ENCODE measurements at places on chromosomes 3 and 15.
A peak's percentile ranks its signal among the peaks of the same experiment; 100 is the strongest.

DNA sequence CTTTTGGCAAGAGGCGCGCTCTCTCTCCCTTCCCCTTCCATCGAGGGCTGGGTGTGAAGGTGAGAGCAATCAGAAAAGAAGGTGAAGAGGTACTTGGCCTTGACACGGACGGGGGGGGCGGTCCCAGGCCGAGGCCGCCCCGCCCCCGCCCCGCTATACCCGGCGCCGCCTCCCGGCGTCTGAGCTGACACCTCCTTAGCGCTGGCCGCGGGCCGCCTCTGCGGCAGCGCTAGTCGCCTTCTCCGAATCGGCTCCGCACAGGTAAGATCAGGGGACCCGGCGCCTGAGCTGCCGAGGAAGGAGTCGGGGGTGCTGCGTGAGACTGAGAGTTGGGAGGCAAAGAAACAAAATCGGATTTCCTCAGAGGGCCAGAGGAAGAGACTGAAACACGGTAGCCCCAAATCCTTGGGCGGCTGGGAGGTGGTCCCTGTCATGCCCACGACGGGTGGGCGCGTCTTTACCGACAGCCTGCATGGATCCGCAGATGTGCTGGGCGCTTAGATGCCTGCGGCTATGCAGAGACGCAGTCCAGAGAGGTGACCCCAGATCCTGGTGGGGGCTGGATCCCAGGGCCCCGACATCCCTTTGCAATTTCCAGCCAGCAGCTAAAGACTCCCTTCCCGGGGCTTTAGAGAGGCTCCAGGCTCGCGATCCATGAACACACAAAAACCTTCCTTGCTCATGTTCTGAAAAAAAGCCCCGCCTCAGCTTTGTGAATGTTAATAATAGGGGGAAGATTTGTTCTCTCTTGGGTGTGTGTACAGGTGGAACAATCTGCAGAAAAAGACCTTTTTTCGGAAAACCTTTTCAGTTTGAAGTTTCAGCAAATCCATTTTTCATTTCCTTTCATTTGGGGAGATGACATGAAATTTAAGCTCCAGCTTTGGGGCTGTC lies at the start of gene ENTPD3:
TSS of gene ENTPD3 (plus strand) at position 184 of the 894 bp plus-strand sequence. CDS start 874 bp downstream, outside the sequence.
- no peak for DNase-seq

DNA sequence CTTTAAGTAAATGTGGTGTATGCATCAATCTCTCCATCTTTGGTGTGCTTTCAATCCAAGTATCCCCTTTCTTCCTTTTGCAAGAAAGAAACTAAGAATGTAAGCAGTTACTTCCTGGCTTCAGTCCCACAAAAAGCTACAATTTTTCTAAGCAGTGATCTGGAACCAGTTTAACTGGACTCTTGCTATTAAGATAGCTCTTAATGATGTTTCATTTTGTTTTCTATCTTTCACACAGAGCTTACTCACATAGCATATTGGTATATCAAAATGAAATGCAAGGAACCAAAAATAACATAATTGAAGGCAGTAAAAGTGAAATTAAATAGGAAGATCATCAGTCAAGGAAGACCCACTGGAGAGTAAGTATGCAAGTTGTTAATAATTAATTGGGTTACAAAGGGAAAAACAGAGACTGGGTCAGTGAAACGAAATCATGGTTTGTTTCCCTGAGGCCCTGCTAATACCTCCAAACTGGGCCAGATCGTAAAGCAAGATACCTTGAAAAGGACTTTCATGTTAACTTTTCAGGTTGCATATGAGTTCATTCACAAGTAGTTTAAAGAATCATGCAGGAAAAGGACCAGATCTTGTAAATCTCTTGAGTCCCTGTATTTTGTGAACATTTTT lies 41.9 kb downstream of the GPR160 start:
- no peak for DNase-seq

- DNase-seq, result peak; percentile 6
Observed at GRCh38 chr3:76943058-76943457, 96.8 kb upstream of the ROBO2 start.

- peak; percentile 55 for DNase-seq
Observed at GRCh38 chr3:197700095-197700494, 36.6 kb downstream of the RUBCN start.

DNA sequence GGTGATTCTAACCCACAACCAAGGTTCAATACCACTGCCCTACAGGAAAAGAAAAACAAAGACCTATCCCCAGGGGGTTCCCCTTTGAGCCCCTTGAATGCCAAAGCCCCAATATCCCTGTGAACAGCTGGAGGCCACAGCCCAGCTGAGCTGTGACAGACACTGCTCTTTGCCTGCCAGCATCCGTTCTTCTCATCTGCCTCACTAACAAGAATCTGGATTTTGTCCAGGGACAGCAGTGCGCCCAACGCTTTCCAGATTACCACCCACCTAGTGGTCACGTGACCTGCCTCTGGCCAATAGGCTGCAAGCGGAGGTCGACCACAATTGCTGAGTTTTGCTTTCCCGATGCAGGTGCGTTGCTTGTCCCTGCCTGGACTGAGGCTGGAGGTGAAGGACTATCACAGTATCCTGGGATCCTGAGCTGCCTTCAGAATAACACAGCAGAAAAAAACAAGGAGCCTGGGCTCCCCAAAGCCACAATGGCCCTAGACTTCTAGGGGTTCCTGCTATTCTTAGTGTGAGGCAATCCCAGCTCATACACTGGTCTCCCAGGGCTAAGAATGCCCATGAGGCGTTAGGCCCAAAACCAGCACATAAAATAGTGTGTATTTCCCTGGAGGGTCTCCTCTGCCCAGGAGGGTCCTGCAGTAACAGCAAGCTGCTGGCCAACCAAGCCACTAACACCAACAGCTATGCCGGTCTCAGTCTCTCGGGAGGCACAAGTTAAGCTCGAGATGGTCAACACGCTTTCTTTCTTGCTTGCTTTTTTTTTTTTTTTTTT lies 13.8 kb downstream of the BDH1 start:
- peak; percentile 47 for DNase-seq

DNA sequence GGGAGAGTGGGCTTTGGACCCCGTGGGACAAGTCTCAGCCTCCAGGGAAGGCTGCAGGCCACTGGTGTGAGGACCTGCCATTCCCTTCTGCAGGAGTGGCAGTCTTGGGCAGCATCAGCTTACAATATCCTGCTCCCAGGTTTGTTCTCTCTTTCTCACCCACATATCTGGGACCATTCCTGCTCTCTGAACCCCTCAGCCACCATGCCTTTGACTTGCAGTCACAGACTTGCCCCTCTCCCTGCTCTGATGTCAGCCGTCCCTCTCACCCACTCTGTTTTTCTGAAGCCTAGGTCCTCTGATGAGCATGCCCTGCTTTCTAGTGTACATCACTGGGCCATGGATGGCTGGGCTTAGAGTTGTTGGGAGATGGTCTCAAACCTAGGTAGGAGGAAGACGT lies 282.1 kb downstream of the EPHB1 start:
- no peak for DNase-seq

GRCh38 chr3:160097478-160097877 lies 108.8 kb downstream of the IL12A start:
- DNase-seq, result no peak

- DNase-seq, result no peak
Observed at GRCh38 chr15:39285663-39286062, 295.2 kb upstream of the THBS1 start.

DNA sequence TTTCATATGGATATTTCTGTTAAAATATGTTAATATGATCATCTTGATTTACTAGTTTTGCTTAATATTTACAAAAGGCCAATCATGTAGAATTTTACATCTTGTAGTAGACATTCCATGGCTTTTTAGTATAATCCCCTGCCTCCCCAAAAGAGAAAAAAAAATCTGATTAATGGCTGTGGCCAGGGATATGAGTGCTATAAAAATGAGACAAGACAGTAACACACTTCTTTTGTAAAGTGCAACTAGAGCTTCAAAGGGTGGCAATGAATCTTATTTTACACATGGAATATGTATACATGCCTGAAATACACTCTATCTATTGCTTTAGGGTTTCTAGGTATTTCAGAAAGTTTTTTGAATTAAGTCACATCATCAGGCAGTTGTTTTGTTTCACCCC lies 112.2 kb upstream of the NANOGP8 start:
- no peak for DNase-seq

- peak; percentile 91 for DNase-seq
Observed at GRCh38 chr3:192850451-192850981, 67.1 kb downstream of the MB21D2 start.

DNA sequence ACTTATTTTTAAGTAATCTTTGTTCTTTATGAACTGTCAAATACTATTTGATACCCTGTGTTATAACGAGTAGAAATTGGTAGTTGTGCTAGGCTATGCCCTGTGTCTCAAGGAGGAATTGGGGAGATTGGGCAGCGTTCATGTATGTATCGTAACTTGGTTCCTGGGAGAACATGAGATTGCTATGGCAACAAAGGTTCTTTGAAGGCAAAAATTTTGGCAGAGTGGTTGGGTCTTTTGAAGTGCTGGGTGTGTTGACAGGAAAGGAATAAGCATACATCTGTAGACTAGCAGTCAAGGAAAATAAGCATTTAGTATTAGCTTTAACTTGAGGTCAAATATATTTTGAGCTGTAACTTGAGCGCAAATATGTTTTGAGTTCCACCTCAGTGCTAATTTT lies 45.3 kb downstream of the TCF12 start:
- no peak for DNase-seq

DNA sequence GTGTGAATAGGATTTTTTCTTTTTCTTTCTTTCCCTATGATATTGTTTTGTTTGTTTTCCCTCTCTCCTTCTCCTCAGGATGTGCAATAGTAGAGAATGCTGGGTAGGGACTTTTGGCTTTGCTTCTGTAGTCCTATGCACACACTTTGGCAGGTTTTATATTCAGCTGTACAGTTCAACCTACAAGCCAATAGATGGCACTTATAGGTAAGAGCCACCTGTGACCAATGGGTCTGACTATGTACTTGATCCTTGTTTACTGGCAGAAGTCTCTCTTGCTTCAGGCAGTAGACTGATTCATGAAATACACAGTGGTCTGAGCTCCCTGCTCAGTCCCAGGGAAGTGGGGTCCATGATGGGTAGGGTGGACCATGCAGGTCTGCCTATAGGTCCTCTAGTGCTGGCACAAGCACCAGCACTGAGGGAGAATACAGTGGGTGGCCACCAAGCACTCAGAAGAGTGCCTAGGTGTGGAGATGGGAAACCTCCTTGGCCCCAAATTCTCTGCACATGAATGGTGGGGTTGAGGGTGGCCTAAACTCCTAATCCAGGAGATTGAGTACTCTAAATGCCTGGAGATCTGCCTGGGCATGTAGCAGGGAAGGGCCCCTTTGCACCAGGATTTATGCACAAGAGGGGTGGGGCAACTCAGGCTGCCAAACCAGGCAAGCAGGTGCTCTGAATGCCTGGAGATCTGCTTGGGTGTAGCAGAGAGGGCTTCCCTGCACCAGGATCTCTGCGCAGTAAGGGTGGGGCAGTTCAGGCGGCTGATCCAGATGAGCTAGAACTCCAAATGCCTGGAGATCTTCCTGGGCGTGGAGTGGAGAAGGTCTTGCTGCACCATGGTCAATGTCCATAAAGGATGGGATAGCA lies 176.1 kb downstream of the DOCK3 start:
- DNase-seq, result no peak

DNA sequence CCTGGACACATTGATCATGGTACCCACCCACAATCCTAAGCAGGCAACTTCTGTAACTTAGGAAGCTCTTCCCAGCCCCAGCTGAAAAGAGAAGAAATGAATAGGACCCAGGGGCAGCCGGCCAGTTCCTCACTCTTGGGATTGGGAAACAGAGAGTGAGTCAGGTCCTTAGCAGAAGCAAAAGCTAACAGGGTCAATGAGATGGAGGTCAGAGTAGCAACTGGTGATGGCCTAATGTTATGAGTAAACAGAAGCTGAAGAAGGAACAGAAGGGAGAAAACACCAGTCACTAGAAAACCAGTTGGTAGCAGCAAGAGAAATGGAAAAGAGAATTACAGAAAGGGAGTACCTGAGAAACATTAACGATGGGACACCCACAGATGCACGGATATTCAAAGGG lies 20.0 kb downstream of the RIOX2 start:
- DNase-seq, result peak; percentile 57

GRCh38 chr3:198096015-198096414 lies 136.0 kb downstream of the LMLN start:
- no peak for DNase-seq

- no peak for DNase-seq
Observed at GRCh38 chr3:128864351-128864811, 15.0 kb upstream of the ACAD9 start.

DNA sequence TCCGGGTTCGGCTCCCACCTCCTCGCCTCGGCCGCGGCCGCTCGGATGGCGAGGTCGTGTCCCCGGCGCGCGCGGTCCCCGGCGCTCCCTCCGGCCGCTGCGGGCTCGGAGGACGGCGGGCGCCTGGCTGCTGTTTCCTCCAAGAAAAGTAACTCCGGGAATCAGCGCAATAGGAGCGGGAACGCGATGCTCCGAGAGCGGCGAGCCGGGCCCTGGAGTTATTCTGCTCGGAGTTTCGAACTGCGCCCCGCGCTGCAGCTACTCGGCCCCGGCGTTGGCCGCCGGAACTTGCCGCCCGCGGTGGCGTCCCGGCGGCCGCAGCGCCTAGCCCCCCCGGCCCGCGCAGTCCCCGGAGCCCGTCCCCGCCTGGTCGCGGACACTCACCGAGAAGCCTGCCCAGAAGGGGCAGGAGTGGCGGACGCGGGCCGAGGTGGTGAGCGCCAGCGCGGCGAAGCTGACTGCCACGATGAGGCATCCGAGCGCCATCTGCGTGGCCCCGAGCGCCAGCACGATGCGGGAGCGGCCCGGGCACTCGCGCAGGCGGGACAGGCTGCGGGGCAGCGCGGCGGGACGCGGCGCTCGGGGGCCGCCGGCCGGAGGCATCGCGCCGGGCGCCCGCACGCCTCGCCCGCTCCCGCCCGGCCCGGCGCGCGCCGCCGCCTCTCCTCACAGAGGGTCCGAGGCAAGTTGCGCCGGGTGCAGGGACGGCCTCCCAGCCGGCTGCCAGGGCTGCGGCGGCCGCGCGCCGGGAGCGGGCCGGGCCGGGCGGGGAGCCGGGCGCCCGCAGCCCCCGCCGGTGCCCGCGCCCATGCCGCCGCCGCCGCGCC lies 251.9 kb downstream of the TJP1 start:
- DNase-seq, result no peak

- peak; percentile 52 for DNase-seq
Observed at GRCh38 chr15:100030586-100031229, 297.5 kb upstream of the LYSMD4 start.

- DNase-seq, result no peak
Observed at GRCh38 chr3:180983136-180983535, 6.4 kb downstream of the DNAJC19 start.

- no peak for DNase-seq
Observed at GRCh38 chr3:127065561-127066290, 82.8 kb downstream of the PLXNA1 start.

DNA sequence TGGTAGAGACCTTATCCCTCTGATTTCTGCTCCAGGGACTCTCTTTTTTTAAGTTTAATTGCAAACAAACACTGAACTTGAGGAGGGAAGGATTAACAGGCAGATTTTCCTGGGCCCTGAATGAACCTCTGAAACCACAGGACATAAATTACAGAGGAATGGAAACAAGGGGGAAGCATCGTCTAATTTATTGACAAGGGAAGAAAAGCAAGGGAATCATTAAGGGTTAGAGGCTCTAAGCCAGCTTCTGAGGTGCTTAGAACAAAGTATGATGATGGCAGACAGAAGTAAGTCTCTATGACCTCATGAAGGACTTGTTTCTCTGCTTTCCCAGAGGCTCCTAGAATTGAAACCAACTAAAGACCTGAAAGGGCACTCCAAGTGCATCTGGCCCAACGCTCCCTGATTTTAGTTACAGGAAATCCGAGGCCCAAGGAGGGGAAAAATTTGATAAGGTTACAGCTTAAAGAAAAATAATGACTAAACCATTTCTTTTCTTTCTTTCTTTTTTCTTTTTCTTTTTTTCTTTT lies 244.7 kb upstream of the NR2E3 start:
- DNase-seq, result no peak

Data from ELR (cell line).